ENCODE measurements at places on chromosomes 3 and 15.

DNA sequence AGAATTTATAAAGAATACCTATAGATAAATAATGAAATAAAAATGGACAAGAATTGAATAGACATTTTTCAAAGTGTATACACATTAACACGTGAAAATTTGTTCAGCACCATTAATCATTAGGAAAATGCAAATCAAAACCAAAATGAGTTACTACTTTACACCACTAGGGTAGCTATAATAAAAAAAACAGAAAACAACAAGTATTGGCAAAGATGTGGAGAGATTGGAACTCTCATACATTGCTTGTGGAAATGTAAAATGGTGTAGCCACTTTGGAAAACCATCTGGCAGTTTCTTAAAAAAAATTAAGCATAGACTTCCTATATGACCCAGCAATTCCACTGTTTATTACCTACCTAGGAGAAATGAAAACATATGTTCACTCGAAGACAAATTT lies 172.8 kb upstream of the P2RY1 start:
- no peak for DNase-seq

DNA sequence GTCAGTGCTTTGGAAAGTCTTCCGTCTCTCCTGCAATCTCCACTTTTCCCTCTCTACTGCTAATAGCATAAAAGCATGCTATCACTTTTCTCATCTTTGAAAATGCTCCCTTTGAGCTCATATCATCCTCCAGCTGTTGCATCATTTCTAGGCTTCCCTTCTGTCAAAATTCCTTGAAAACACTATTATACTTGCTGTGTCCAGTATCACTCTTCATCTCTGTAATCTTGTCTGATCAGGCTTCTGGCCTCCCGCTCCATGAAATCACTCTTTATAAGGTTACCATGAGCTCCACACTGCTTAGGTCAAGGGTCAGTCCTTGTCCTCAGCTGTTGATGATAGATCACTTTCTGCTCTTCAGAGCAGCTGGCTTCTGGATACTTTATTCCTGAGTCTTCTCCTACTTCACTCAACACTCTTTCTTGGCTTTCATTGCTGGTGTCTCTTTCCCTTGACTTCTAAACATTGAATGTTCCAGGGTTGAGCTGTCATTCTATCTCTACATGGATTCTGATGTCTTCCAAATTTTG lies 50.9 kb upstream of the SPTSSB start:
- no peak for DNase-seq

DNA sequence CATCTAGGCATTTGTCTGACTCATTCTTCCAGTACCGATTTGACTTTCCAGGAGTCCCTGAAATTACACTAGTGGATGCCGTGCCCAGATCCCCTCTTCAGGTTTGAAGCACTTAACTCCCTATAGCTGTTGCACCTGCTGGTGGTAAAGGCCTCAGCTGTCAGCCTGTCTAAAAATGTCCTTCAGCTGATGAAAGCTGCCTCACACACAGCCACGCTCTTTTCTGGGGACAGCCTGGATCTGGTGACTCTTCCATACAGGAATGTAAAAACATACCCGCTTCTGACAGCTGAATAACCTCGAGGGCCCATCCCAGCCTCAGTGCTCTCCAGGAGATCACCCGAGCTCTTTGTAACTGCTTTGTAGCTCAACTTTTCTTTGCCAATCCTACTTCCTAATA lies 534.1 kb upstream of the GRM7 start:
- no peak for DNase-seq

GRCh38 chr3:62940771-62941563 lies 65.8 kb upstream of the CADPS start:
- DNase-seq = no peak

GRCh38 chr3:65277798-65278197 lies 590.0 kb upstream of the ADAMTS9 start:
- no peak for DNase-seq

DNA sequence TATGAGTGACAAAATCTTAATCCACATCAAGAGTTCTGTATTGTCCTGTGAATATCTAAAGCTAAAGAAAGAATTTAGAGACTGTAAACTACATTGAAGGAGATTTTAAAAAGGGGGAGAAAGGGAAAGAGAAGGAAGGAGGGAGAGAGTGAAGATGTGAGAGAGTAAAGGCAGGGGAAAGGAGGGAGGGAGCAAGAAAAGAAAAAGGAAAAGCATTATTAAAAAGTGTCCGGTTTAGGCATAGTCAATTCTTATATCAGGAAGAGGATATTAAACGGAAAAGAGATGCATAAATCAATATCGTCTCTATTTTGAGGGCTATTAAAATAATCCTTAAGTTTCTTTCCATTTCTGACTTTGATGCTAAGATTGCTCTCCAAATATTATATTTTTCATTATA lies 332.1 kb downstream of the ROBO2 start:
- DNase-seq = no peak

DNA sequence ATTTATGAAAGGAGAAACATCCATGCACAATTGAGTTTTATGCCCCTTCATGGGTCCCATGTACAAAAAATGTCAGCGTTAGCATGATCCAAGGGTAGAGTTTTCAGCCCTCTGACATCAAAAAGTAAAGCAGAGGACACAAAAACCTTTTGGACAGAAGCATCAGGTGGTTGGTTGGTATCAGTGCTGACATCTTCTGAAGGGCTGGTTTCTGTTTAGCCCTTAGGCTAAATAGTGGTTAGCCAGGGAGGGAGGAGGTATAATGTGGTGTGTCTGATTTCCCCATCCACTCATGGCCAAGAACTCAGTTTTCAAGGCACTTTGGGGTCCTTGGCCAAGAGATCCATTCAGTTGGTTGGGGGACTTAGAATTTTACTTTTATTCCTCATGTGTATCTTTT lies 16.5 kb downstream of the CCDC66 start:
- no peak for DNase-seq

DNA sequence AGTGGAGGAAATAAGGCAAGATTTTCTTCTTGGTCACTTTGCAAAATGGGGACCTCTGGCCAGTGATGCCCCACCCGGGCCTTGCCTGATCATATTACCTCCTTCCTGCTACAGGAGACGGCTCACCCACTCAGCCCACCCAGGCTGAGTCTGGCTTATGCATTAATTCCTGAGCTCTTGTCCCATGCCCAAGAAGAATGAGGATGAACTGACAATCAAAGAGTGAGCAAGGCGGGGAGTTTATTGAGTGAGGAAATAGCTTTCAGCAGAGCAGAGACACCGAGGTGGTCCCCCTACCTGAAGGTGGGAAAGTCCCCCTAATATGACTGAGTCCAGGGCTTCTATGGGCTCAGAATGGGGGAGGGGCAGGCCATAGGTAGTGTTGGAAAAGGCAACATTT lies 107.5 kb downstream of the EOMES start:
- no peak for DNase-seq

GRCh38 chr15:62324382-62324781 lies 159.3 kb upstream of the C2CD4B start:
- DNase-seq = no peak

- no peak for DNase-seq
These were observed 30.8 kb downstream of the CHCHD4 start for GRCh38 chr3:14093831-14094230.

- DNase-seq = no peak
These were observed 157.9 kb upstream of the NUDT16 start for GRCh38 chr3:131223373-131224289.

DNA sequence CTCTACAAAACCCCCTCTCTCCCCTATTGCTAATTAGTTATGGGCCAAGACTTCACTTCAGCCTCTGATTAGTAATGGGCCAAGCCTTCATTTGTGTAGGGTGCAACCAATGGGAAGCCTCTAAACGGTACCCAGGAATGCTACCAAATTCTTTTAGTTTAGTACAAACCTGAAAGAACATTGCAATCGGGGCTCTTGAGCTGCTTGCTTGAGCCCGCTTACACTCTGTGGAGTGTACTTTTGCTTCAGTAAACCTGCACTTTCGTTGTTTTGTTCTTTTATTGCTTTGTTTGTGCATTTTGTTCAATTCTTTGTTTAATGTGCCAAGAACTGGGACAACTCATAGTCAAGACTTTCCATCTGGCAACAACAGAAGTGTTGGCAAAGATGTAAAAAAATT lies 26.2 kb downstream of the DNAAF4 start:
- DNase-seq = no peak

DNA sequence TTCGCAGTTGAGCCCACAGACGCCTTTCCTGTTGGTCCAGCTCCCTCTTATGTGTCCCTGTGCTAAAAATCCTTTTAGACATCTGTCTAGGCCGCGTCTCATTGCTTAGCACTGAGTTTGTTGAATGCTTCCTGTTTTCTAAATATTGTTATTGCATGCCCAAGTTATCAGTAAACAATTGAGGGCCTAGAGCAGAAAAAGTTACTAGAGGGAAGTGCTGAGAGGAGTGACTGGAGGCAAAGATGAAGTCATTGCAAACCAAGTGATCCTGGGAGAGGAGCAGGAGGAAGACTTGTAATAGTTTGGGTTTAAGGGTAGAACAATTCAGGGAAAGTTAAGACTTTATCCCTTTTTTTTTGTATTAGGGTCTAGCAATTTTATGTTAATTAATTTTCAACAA lies 88.1 kb downstream of the DCUN1D1 start:
- no peak for DNase-seq

DNA sequence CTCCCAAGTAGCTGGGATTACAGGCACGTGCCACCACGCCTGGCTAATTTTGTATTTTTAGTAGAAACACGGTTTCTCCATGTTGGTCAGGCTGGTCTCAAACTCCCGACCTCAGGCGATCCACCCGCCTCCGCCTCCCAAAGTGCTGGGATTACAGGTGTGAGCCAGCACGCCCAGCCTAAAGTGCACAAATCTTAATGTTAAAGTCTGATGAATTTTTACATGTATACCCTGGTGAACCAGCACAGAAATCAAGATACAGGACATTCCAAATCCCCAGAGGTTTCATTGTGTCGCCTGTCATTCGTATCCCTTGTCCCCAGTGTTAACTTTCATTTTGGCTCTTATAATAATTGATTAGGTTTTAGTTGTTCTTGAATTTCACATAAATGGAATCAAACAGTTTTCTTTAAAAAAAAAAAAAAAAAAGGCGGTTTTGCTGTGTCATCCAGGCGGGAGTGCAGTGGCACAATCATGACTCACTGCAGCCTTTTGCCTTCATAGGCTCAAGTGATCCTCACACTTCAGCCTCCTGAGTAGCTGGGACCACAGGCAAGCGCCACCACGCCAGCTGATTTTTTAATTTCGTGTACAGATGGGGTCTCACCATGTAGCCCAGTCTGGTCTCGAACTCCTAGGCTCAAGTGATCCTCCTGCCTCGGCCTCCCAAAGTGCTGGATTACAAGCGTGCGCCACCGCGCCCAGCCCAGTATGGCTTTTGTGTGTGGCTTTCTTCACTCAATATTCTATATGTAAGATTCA lies 1.5 kb upstream of the TM4SF19 start:
- DNase-seq = no peak

DNA sequence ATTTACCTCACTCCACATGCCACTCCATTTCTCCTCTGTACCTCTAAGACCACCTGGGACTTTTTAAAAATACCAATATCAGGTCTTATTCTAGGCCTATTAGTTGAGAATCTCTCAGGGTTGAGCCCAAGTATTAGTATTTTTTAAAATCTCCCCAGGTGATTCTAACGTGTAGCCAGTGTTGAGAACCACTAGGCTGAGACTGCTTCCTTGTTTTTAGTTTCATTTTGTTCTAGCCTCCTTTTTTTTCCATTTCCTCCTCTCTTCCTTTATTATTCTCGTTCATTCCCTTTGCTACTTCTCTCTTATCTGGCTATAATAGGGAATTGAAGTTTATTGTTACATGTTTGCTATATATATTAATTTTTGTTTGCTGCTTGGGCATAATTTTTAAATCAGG lies 217.8 kb upstream of the CD96 start:
- DNase-seq = no peak

DNA sequence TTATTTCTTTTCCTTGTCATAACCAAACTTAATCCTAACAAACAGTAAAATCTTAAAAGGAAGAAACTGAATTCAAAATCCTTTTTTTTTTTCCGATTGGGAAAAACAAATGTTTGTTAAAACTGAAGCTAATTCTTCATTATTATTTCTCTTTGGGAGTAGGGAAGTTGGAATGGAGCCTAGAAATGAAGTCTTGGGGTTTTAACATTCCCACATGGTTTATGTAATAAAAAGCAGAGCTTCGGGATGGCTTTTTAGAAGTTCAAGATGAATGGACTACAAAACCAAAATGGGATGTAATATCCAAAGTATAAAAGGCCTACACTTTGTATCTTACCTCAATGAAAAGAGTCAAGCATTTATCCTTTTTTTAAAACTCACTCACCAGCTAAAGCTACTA lies 189.0 kb upstream of the TMC3 start:
- no peak for DNase-seq

- DNase-seq = no peak
These were observed 147.8 kb upstream of the IL12A start for GRCh38 chr3:159840703-159841299.

DNA sequence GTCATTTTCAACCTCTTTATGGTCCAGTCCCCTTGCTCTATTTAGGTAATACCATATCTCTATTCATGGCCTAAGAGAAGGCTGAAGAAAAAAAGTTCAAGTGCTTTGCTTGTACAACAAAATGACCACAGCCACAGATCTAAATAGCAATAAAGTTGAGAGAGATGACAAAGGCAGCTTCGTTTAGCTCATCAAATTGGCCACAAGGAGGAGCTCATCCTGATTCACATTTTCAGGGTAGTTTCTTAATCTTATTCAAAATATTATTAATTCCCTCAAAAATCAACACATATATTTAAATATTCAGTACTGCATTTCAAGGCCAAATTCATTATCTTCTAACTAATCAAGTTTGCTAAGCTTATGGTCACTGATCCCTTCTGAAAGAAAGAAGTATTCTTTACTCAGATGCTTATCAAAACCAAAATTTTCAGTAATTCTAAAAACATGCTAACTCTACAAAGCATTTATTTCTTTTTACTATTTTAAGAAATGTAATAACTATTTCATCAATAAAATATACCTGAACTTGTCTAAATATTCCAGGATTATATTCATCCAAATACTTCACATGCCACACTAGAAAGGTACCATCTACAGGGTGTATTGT lies 85.5 kb downstream of the DMXL2 start:
- no peak for DNase-seq

GRCh38 chr3:2423143-2423542 lies 324.5 kb downstream of the CNTN4 start:
- DNase-seq = no peak

GRCh38 chr15:81758818-81759284 lies 287.0 kb downstream of the MEX3B start:
- DNase-seq = no peak
